Motor neuron (in vitro differentiated cells): ENCODE measurements at places on chromosomes 7 and 10. TPM values are rescaled to one million over a fixed set of nuclear protein-coding genes. Genes with fewer than 3 reads are reported as not detected.

- ATAC-seq: no peak
Observed at GRCh38 chr7:31254926-31255325, 85.6 kb downstream of the NEUROD6 start.

DNA sequence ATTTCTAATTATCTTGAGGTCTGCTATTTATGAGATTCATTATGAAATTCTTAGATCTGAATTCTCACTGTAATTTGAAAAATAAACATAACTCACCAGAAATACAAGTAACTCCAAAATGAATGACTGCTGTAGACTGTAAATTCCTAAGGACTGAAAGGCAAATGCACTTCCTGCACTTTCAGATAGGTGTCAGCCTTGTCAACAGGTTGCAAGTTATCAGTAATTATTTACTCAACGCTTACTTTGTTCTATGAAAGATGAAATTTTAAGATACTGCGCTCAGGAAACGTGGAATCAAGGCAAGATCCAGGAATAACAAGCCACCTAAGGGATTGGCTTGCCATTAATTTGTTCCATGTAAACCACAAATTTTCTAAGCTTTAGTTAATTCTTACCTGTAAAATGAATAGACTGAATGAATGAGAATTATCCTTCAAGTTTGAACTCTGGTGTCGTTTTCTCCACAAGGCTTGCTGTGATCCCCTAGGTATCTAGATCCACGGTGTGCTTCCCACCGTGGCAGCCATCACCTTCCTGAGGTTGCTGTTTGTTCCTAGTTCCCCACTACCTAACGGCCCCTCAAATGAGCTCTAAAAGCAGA is 12.6 kb downstream of the DHX32 start:
- peak; percentile 66 for ATAC-seq

- ATAC-seq: no peak
Observed at GRCh38 chr10:86941426-86941825, 16.0 kb downstream of the MMRN2 start.

- no peak for ATAC-seq
Observed at GRCh38 chr7:70008466-70008865, 410.2 kb downstream of the AUTS2 start.

DNA sequence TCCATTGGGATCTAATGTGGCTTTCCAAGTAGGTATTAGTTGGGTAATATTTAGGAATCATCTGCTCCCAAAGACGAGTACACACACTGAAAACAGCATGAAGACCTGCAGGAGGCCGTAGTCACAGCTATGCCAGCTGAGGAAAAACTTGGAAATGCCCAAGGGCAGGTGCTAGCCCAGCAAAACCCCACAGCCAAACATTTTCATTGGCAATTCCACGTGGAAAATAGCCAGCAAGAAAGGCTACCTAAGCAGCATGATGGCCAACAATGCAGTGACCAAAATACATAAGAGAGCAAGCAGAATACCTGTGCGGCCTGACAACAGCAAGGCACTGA is 32.7 kb downstream of the DOCK4 start:
- no peak for ATAC-seq

- ATAC-seq: no peak
Observed at GRCh38 chr7:107934991-107935770, 44.2 kb downstream of the DLD start.

DNA sequence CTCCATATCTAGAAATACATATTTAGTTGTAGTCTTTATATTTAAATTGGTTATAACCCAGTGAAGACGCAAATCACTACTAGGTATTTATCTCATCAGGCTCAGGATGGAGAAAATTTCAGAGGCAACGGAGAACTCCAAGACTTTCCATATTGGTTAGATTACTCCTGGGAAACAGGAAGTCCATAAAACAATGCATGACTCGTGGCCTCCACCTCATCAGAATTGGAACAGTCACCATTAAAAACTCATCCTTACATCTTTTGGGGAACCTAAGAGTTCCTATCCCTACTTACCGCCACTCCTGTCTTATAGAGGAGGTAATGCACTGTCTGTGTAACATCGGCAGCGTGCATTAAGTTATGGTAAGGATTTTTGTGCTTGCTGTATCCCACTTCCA is 177.6 kb downstream of the PPP1R17 start:
- ATAC-seq: no peak

GRCh38 chr7:12508554-12508953 is 62.0 kb upstream of the SCIN start:
- no peak for ATAC-seq

GRCh38 chr7:41709621-41710020 is 6.7 kb upstream of the INHBA start:
- ATAC-seq: no peak

- no peak for ATAC-seq
Observed at GRCh38 chr10:72690071-72690755, 1.7 kb upstream of the MCU start.

ADAM12 gene
- total RNA-seq: 5.3 and 6.8 TPM in 2 replicates

CYP26C1 gene
- 0.19 and 0.22 TPM in 2 replicates for total RNA-seq

SLC29A4 gene
- total RNA-seq: 15.2 and 16.0 TPM in 2 replicates

SEMA4G gene
- 11.5 and 17.0 TPM in 2 replicates for total RNA-seq
